SJSA1 (cell line): ENCODE measurements at places on chromosomes 1 and 21. TPM values are rescaled to one million over a fixed set of nuclear protein-coding genes. Genes with fewer than 3 reads are reported as not detected.
A peak's percentile ranks its signal among the peaks of the same experiment; 100 is the strongest.

GRCh38 chr1:35298464-35298863, 30.0 kb downstream of the ZMYM4 start:
- H3K4me3 ChIP-seq: no peak overlapping the region
- no peak overlapping the region for H3K27ac ChIP-seq
- DNase-seq: peak; percentile 44
- H3K4me1 ChIP-seq: no peaks in the 10 kb centered on the region

DNA sequence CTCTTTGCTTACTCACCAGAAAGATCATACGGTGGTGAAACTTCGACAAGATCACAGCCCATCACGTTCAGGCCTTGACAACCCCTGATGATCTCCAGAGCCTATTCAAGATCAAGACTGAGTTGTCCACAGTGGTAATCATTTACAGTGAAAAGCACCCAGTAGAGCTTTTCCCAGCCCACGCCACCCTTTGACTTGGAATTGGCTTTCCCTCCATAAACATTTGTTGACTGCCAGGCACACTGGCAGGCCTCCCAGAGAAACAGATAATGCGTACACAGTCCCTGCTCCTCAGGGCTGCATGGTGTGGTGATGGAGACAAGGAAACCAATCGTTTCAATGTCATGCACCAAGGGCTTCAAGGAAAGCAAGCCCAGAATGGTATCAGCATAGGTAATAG, 10.1 kb downstream of the AGMAT start:
- H3K4me1 ChIP-seq: no peaks in the 10 kb centered on the region
- H3K36me3 ChIP-seq: peaks cover 10% of the 10 kb centered on the region
- DNase-seq: no peak

The HSD3B1 gene
- not detected in 2 replicates for total RNA-seq

The IL19 gene
- total RNA-seq: not detected in 2 replicates

The LDLRAD1 gene
- not detected in 2 replicates for total RNA-seq

The THEM4 gene
- 7.5 and 9.5 TPM in 2 replicates for total RNA-seq

- H3K4me1 ChIP-seq: peaks cover 10% of the 10 kb centered on the region
- no peak overlapping the region for H3K4me3 ChIP-seq
- no peak overlapping the region for H3K27ac ChIP-seq
- H3K36me3 ChIP-seq: peaks cover 7% of the 10 kb centered on the region
- peak; percentile 31 for DNase-seq
- no peaks in the 10 kb centered on the region for H3K27me3 ChIP-seq
These were observed 95.6 kb downstream of the ZNF644 start for GRCh38 chr1:90925928-90926869.

- no peak overlapping the region for H3K4me3 ChIP-seq
- no peak for DNase-seq
- no peaks in the 10 kb centered on the region for H3K36me3 ChIP-seq
- no peak overlapping the region for H3K27ac ChIP-seq
- H3K27me3 ChIP-seq: no peaks in the 10 kb centered on the region
These were observed 847 bp upstream of the RORC start for GRCh38 chr1:151832318-151832980.

- H3K4me1 ChIP-seq: no peaks in the 10 kb centered on the region
- H3K27ac ChIP-seq: no peak overlapping the region
- no peaks in the 10 kb centered on the region; the same call in 1 of the 2 replicates for H3K27me3 ChIP-seq
These were observed 637 bp downstream of the NHLH1 start for GRCh38 chr1:160367516-160367900.

DNA sequence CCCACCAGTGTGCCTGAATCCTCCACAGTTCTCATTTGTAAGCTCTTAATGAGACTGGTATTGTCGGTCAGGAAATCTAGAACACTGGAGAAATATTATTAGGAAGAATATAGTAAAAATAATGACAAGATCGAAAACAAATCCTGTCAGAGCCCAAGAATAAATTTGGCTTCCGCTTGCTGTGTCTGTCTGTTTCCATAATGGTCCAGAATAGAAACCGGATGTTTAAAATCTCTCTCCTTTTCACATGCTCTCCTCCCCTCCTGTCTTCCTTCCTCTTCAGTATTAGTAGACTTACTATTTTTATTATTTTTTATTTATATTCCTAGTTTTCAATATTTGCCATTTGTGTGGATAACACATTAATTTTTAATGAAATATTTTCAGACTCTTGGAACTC, 187.7 kb downstream of the SDCCAG8 start:
- H3K27ac ChIP-seq: no peak overlapping the region
- no peak overlapping the region for H3K4me3 ChIP-seq
- H3K27me3 ChIP-seq: no peaks in the 10 kb centered on the region
- no peak for DNase-seq
- no peaks in the 10 kb centered on the region for H3K36me3 ChIP-seq

GRCh38 chr1:67441183-67441582, 11.0 kb upstream of the SERBP1 start:
- no peaks in the 10 kb centered on the region for H3K36me3 ChIP-seq
- H3K27me3 ChIP-seq: no peaks in the 10 kb centered on the region
- H3K4me1 ChIP-seq: peaks cover 13% of the 10 kb centered on the region
- no peak overlapping the region for H3K4me3 ChIP-seq

The CRB1 gene
- 0.05 TPM in 1 of 2 replicates, not detected in the other for total RNA-seq

GRCh38 chr1:204868340-204868700, 2.3 kb upstream of the NFASC start:
- DNase-seq: no peak
- H3K27ac ChIP-seq: no peak overlapping the region
- no peaks in the 10 kb centered on the region for H3K4me1 ChIP-seq
- H3K36me3 ChIP-seq: no peaks in the 10 kb centered on the region

- no peak overlapping the region for H3K4me3 ChIP-seq
- H3K36me3 ChIP-seq: peaks cover 5% of the 10 kb centered on the region
- H3K27ac ChIP-seq: no peak overlapping the region
- no peak for DNase-seq
These were observed 48.6 kb downstream of the ACOT7 start for GRCh38 chr1:6345009-6345408.

The FAM163A gene
- not detected in 2 replicates for total RNA-seq

The TMEM183A gene
- 88.4 and 109 TPM in 2 replicates for total RNA-seq

GRCh38 chr1:227940791-227941241, 6.9 kb downstream of the WNT9A start:
- H3K36me3 ChIP-seq: 0 out of 2 replicates have a peak, but pooled peaks cover 3% of the 10 kb centered on the region
- H3K27ac ChIP-seq: no peak overlapping the region
- no peak for DNase-seq

GRCh38 chr1:115492019-115492595, 149.7 kb upstream of the VANGL1 start:
- H3K36me3 ChIP-seq: no peaks in the 10 kb centered on the region
- DNase-seq: no peak
- peaks cover 42% of the 10 kb centered on the region for H3K4me1 ChIP-seq
- H3K27me3 ChIP-seq: no peaks in the 10 kb centered on the region
- no peak overlapping the region for H3K27ac ChIP-seq
- H3K4me3 ChIP-seq: no peak overlapping the region

GRCh38 chr21:16406355-16406754, 676.6 kb downstream of the USP25 start:
- no peaks in the 10 kb centered on the region for H3K4me1 ChIP-seq
- H3K4me3 ChIP-seq: no peak overlapping the region
- H3K27me3 ChIP-seq: no peaks in the 10 kb centered on the region
- H3K27ac ChIP-seq: no peak overlapping the region
- DNase-seq: no peak
- no peaks in the 10 kb centered on the region for H3K36me3 ChIP-seq

- no peaks in the 10 kb centered on the region for H3K27me3 ChIP-seq
- DNase-seq: no peak
- H3K4me1 ChIP-seq: peaks cover 17% of the 10 kb centered on the region
- no peak overlapping the region for H3K27ac ChIP-seq
- no peak overlapping the region for H3K4me3 ChIP-seq
- H3K36me3 ChIP-seq: no peaks in the 10 kb centered on the region
These were observed 48.1 kb upstream of the GOLT1A start for GRCh38 chr1:204261746-204262505.

GRCh38 chr1:117290890-117291289, 76.4 kb upstream of the MAN1A2 start:
- no peak for DNase-seq
- no peak overlapping the region for H3K27ac ChIP-seq
- H3K4me1 ChIP-seq: no peaks in the 10 kb centered on the region
- H3K27me3 ChIP-seq: 0 out of 2 replicates have a peak, but pooled peaks cover 10% of the 10 kb centered on the region
- H3K36me3 ChIP-seq: no peaks in the 10 kb centered on the region

- DNase-seq: no peak
- no peak overlapping the region for H3K27ac ChIP-seq
These were observed 10.1 kb upstream of the ADORA3 start for GRCh38 chr1:111513410-111514020.

DNA sequence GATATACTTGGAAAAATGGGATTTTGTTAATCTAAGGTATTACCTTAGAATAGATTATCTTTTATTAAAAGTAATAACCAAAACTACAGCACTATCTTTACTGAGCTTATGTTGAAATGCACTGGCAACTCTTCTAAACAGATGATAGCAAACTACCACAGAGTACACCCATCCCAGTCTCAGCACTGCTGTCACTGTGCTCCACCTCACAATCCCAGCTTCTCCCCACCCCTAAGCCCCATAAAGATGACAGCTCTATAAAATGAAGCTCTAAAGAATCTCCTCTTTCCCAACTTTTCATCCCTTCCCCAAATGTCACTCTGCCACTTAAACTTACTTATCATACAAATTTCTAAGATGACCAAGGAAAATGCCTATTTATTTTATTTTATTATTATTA, 6.4 kb downstream of the DSTYK start:
- DNase-seq: no peak
- H3K4me3 ChIP-seq: no peak overlapping the region
- no peaks in the 10 kb centered on the region for H3K27me3 ChIP-seq
- H3K27ac ChIP-seq: no peak overlapping the region
- H3K4me1 ChIP-seq: 0 out of 2 replicates have a peak, but pooled peaks cover 3% of the 10 kb centered on the region

GRCh38 chr1:212495766-212496494, 63.2 kb downstream of the NENF start:
- H3K27ac ChIP-seq: no peak overlapping the region
- no peaks in the 10 kb centered on the region for H3K4me1 ChIP-seq
- no peak overlapping the region for H3K4me3 ChIP-seq
- no peak for DNase-seq

GRCh38 chr1:35637401-35637809, 3.9 kb downstream of the PSMB2 start:
- peak overlapping the region; percentile 13 for H3K4me3 ChIP-seq
- peaks cover 6% of the 10 kb centered on the region for H3K4me1 ChIP-seq
- H3K36me3 ChIP-seq: peaks cover 59% of the 10 kb centered on the region
- no peaks in the 10 kb centered on the region for H3K27me3 ChIP-seq
- DNase-seq: no peak
- H3K27ac ChIP-seq: peak overlapping the region; percentile 59

- H3K4me1 ChIP-seq: peaks cover 10% of the 10 kb centered on the region
- peak overlapping the region; percentile 36; the same call in 1 of the 2 replicates for H3K27ac ChIP-seq
- DNase-seq: no peak
- H3K36me3 ChIP-seq: peaks cover 6% of the 10 kb centered on the region
- no peaks in the 10 kb centered on the region for H3K27me3 ChIP-seq
- H3K4me3 ChIP-seq: peak overlapping the region; percentile 91
These were observed 591 bp upstream of the KDM1A start for GRCh38 chr1:23018661-23019093.

GRCh38 chr1:236142253-236143103, at the start of gene GPR137B:
GPR137B (plus strand) TSS chr1:236142539; CDS start chr1:236142623, 84 bp downstream.
- no peak within 1 kb of the TSS for H3K27ac ChIP-seq
- H3K27me3 ChIP-seq: peaks cover 35% of the 10 kb centered on the region
- peak within 1 kb of the TSS; percentile 69 for H3K4me3 ChIP-seq
- H3K36me3 ChIP-seq: no peaks in the 10 kb centered on the region
- DNase-seq: no peak

- no peak for DNase-seq
- no peak overlapping the region for H3K27ac ChIP-seq
- no peak overlapping the region for H3K4me3 ChIP-seq
- H3K4me1 ChIP-seq: peaks cover 13% of the 10 kb centered on the region
These were observed 30.2 kb upstream of the MGST3 start for GRCh38 chr1:165600793-165601192.

DNA sequence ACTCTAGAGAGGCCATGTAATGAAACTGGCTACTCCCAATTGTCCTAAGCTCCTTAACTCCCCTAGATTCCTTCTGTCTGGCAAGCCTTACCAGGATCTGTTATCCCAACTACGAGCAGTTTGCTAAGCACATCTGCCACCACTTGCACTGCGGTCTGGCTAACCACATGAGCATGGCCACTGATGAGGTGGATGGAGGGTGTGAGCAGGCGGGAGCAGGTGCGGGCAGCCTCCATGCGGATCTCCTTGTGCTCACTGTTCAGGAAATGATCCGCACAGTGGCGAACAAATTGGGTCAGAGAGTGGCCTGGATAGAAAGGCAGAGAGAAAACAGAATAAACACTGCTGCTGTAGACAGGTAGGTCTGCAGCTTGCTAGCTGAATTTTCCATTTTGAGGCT, 24.0 kb downstream of the MTOR start:
- H3K27ac ChIP-seq: no peak overlapping the region
- no peak overlapping the region for H3K4me3 ChIP-seq
- H3K4me1 ChIP-seq: no peaks in the 10 kb centered on the region
- peaks cover 89% of the 10 kb centered on the region for H3K36me3 ChIP-seq
- H3K27me3 ChIP-seq: no peaks in the 10 kb centered on the region

The CAP1 gene
- 331 and 642 TPM in 2 replicates for total RNA-seq

GRCh38 chr1:11357276-11357675, 84.3 kb downstream of the UBIAD1 start:
- H3K4me1 ChIP-seq: no peaks in the 10 kb centered on the region
- H3K27me3 ChIP-seq: peaks cover 55% of the 10 kb centered on the region
- H3K4me3 ChIP-seq: no peak overlapping the region
- no peak overlapping the region for H3K27ac ChIP-seq

- no peaks in the 10 kb centered on the region for H3K27me3 ChIP-seq
- peaks cover 10% of the 10 kb centered on the region for H3K4me1 ChIP-seq
- H3K36me3 ChIP-seq: peaks cover 32% of the 10 kb centered on the region
- H3K27ac ChIP-seq: peak overlapping the region; percentile 33
- H3K4me3 ChIP-seq: peak overlapping the region; percentile 90
These were observed 686 bp downstream of the MIIP start for GRCh38 chr1:12019858-12020509.

GRCh38 chr1:36411674-36412648, 14.3 kb upstream of the LSM10 start:
- H3K4me1 ChIP-seq: no peaks in the 10 kb centered on the region
- no peaks in the 10 kb centered on the region for H3K27me3 ChIP-seq
- DNase-seq: no peak
- no peak overlapping the region for H3K4me3 ChIP-seq
- no peak overlapping the region for H3K27ac ChIP-seq

The ADAMTS4 gene
- not detected in 2 replicates for total RNA-seq

DNA sequence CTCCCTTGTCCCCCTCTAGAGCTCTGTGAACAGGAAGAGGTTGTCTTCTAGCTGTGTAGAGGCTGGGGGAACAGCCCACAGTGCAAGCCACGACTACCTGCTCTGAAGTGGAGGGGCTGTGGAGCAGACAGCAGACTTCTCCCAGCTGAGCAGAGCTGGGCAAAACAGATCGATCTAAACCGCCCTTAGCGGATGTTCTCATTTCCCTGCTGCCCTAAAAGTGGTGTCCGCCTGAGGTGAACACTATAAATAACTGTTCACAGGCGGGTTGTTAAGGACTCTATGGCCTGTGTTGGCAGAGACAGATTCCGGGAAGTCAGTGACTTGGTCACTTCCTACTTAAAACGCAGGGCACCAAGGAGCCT, 203.2 kb downstream of the RHOU start:
- H3K27me3 ChIP-seq: no peaks in the 10 kb centered on the region
- H3K4me3 ChIP-seq: no peak overlapping the region
- peaks cover 23% of the 10 kb centered on the region for H3K4me1 ChIP-seq

GRCh38 chr1:244173240-244173639, 122.2 kb downstream of the ZBTB18 start:
- H3K36me3 ChIP-seq: no peaks in the 10 kb centered on the region
- peaks cover 10% of the 10 kb centered on the region for H3K4me1 ChIP-seq
- no peak for DNase-seq
- no peaks in the 10 kb centered on the region for H3K27me3 ChIP-seq
